M059J (cell line): ENCODE measurements at places on chromosomes 7 and 10. TPM values are rescaled to one million over a fixed set of nuclear protein-coding genes. Genes with fewer than 3 reads are reported as not detected.

DRGX gene
- not detected in 2 replicates for total RNA-seq

OR2A42 gene
- total RNA-seq: not detected in 2 replicates

LIPM gene
- total RNA-seq: not detected in 2 replicates

VAX1 gene
- total RNA-seq: not detected in 2 replicates

FAM25A gene
- not detected in 2 replicates for total RNA-seq

ZKSCAN5 gene
- total RNA-seq: 12.8 and 19.9 TPM in 2 replicates

SRRM3 gene
- 0.27 and 0.39 TPM in 2 replicates for total RNA-seq

ABCB4 gene
- 3.8 and 4.6 TPM in 2 replicates for total RNA-seq

SCIN gene
- 0.27 and 0.67 TPM in 2 replicates for total RNA-seq

GRCh38 chr7:69603937-69604494 lies 5.7 kb downstream of the AUTS2 start:
- DNase-seq: no peak

DNA sequence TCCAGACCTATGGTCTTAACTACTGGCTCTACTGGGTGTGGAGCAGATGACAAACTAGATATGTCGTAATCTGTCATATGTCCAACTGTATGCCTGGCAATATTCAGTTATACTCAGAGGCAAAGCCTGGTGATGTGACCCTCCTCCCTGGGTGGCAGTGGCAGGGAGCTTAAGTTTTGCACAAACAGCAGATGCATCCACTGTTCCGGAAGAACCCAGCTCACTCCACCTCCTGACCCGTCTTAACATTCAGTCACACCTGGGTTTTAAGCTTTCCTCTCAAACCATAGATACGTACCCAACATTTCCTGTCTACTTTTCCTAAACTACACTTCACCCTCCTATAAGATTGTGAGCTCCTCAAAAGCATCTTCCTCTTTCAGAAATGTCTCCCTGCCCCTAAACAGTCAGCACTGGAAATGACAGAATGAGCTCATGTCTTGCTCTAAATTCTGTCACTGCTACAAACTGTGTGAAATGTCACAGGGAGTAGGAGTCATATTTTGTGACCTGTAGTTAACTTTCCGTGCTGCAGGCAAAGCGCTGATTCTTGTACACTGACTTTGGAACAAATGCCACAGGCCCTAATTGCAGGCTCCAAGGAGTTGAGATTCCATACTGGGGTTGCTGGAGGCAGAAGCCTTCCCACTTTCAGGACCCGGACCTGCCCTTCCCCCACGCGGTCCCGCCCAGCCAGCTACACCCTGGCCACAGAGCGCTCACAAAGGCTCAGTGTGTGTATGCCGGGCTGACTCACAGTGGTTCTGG lies 23.9 kb downstream of the SCD start:
- DNase-seq: peak; percentile 94

DNA sequence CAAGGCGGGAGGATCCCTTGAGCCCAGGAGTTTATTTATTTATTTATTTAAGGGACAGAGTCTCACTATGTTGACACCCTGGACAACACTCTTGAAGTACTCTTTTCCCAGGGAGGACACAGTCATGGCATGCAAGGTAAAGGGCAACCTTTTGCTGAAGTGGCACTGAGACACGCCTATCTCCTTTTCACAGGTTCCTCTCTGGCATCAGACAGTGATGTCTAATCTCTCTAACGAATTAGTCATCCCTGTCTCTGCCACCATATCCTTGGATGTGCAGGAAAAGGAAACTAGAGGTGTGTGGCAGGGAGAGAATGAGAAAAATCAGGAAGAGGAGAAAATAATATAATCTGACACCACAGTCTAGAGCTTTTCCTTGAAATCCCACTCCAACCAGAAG lies 19.5 kb downstream of the CPVL start:
- DNase-seq: peak; percentile 19

DNA sequence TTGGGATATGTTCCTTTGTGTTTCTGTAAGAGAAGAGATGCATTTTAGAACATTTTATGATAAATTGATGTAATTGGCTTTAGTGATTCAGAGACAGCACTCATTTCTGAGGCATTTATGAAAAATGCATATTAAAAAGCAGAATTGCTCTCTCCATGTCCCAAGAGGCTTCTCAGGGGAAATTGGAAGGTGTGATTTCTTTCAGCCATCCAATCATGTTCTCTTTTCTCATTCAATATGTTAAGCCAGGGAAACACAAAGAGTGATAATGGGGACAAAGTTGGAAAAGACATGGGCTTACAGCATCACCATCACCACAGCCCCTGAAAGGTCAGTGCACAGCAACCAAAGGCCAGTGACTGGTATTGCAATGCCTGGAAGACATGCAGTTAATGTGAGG lies 129.9 kb upstream of the COL1A2 start:
- no peak for DNase-seq

DNA sequence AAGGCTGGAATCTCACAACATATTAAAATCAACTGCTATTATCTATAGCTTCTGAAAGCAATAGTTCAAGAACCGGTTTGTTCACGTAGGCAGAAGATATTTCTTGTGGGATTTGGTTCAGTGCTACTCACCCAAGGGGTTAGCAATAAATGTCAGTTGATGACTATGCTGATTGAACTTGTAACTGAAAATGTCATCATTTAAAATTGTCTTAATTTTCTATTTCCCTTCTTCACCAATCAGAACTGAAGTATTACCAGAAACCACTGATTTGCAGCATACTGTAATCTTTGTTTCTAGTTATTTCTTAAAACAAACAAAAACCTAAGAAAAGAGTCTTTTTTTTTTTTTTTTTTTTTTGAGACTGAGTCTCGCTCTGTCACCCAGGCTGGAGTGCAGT lies 46.1 kb downstream of the CPEB3 start:
- no peak for DNase-seq

GRCh38 chr10:132861884-132862461 lies 76.0 kb upstream of the NKX6-2 start:
- no peak for DNase-seq

DNA sequence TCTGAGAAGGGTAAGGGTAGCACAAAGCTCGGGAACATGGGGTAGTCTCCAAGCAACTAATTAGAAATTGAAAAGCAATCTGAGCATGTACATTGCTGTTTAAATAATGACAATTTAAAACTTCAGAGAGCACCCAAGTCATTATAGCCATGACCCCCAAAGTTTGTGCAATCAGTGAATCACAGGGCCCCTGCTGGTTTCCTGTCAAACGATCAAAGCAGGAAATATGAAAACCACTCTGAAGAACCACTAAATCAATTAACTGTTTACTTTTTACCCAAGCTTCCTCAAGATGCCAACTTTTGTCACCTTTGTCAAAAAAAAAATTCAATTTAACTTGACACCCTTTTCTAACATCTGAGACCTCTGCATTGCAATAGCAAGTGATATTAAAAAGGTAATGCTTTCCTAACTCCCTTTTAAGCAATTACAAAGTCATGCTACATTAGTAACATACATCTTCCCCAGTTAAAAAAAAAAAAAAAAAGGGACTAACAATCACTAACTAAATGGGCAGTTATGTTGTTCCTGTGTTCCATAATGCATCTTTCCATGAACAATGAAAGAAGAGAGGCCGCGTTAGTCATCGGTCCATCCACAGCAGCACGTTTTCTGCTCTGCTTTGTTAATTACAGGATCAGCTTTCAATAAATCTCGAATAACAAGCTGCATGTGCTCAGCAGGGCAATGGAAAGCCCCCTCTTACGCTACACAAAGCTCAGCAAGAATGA lies 80.6 kb downstream of the ETV1 start:
- no peak for DNase-seq

DNA sequence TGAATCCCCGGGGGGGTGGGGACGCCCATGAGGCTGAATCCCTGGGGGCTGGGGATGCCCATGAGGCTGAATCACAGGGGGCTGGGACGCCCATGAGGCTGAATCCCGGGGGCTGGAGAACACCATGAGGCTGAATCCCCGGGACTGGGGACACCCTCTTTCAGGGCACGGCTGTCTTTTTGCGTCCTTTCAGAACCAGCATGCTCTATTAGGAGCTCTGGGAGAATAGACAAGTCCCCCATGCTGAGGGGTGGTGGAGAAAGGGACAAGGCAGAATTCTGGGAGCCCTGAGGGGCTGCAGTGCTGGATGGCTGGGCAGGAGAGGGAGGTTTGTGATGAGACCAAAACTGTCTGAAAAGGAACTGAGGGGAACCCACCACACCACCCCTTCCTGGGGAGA lies 257.3 kb upstream of the TCERG1L start:
- no peak for DNase-seq

DNA sequence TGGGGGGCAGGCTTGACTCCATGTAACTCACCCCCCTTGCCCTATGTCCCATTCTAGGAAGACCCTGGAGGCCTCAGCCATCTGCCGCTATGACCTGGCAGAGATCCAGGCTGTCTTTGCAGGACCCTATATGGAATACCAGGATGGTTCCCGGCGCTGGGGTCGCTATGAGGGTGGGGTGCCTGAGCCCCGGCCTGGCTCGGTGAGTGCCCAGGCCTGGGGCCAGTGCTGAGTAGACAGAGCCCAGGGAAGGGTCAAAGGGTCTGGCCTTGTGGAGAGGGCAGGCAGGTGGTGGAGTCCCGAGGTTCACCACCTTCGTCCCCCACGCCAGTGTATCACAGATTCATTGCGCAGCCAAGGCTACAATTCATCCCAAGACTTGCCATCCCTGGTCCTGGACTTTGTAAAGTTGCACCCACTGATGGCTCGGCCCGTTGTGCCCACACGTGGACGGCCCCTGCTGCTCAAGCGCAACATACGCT lies 7.5 kb downstream of the MRPL43 start:
- DNase-seq: no peak

GRCh38 chr10:28987555-28988320 lies 301.1 kb upstream of the LYZL1 start:
- no peak for DNase-seq

DNA sequence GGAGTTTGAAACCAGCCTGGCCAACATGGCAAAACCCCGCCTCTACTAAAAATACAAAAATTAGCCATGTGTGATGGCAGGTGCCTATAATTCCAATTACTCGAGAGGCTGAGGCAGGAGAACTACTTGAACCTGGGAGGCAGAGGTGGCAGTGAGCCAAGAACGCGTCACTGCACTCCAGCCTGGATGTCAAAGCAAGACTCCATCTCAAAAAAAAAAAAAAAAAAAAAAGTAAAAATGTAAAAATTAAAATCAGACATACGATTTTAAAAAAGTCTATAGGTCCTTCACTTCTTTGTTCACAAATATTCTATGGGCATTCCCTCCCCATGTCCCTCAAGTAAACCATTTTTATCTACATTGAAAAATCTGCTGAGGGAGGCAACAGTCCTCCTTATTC lies 34.9 kb upstream of the TLL2 start:
- no peak for DNase-seq

DNA sequence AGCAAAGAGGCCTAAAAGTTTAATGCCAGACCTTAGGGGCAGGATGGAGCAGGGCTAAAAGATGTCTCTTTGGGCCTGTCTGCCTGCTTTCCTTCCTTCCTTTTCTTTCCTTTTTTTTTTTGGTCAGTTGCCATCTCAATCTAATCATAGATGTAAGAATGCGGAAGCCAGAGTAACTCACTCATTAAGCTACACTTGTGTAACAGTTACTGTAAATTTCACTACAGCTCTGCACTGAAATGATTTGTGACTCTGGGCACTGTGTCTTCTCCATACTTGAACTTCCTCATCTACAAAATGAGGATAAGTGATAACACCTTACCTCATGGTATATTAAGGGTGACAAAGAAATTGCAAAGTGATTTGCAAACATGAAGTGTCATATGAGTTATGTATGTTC lies 75.5 kb upstream of the AGK start:
- no peak for DNase-seq

- no peak for DNase-seq
Observed at GRCh38 chr7:127389321-127389720, 3.2 kb downstream of the ZNF800 start.

- no peak for DNase-seq
Observed at GRCh38 chr7:49150486-49150885, 226.1 kb downstream of the CDC14C start.

- peak; percentile 98 for DNase-seq
Observed at GRCh38 chr10:126090911-126091728, 194.8 kb downstream of the FANK1 start.

- no peak for DNase-seq
Observed at GRCh38 chr10:100745882-100746783, 751 bp downstream of the PAX2 start.

DNA sequence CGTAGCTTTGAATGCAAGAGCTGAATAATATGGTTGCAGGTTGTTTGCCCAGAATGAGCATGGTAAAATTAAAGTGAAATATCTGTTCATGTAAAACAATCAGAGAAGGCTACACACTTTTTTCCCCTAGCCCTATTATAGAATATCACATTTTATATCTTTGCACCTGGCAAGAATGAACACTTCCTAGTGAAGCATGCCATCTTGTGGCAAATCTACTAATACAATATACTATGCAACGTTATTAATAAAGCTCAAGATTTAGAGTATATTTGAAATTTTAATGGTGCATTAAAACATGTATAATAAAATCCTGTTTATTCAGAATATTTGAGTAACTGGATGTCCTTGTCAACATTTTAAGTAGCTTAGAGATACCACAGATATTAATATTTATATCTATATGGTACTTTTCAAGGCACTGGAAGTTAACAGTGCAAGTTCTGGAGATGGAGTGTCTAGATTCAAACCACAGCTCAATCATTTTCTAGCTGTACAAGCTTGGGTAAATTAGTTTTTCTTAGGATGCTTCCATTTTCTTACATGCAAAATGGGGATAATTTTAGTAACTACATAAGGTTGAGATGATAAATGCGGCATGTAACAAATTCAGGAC lies 643.1 kb upstream of the SEMA3D start:
- no peak for DNase-seq

- DNase-seq: no peak
Observed at GRCh38 chr7:105153531-105153930, 139.5 kb downstream of the KMT2E start.

- no peak for DNase-seq
Observed at GRCh38 chr10:91146146-91146545, 74.3 kb upstream of the PCGF5 start.

GRCh38 chr7:21426286-21427181 lies 1.3 kb upstream of the SP4 start:
- peak; percentile 7 for DNase-seq

DNA sequence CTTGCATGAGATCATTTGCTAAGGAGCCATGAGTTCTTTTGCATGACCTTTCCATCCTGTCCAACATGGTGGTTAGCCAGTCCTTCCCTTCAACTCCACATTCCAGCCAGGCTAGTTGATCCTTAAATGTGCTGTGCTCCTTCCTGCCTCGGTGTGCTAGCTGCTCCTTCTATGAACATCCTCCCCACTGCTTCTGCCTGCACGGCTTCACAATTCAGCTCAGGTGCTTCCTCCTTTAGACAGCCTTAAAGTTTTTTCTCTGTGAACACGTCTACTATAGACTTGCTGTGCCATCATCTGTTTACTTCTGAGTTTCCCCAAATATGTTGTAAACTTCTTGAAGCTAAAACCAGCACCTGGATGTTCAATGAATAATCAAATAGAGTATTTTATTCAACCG lies 95.5 kb downstream of the OTUD1 start:
- no peak for DNase-seq

DNA sequence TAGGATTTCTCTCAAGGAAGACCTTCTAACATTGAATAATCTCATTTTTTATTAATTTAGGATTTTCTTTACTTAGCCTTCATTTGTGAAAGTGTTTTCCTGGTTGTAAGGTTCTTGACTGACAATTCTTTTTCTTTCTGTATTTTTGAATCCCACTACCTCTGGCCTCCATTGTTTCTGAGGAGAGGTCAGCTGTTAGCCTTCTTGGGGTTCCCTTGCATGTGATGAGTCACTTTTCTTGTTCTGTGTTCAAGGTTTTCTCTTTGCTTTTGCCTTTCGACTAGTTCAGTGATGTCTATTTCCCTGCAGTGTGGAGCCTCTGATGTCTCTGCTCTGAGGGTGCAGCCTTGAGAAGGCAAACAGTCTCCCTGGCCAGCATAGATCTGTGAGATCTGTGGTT lies 304.1 kb upstream of the ZNF32 start:
- no peak for DNase-seq

- DNase-seq: no peak
Observed at GRCh38 chr10:113436851-113437250, 116.0 kb upstream of the HABP2 start.
